Sigmoid colon (tissue), 7 donors: ENCODE measurements at places on chromosomes 2 and 18. TPM values are rescaled to one million over a fixed set of nuclear protein-coding genes. Genes with fewer than 3 reads are reported as not detected.

Gene ACADL
- 0.81 TPM for total RNA-seq

Gene KCNG3
- total RNA-seq = 1.8 TPM

DNA sequence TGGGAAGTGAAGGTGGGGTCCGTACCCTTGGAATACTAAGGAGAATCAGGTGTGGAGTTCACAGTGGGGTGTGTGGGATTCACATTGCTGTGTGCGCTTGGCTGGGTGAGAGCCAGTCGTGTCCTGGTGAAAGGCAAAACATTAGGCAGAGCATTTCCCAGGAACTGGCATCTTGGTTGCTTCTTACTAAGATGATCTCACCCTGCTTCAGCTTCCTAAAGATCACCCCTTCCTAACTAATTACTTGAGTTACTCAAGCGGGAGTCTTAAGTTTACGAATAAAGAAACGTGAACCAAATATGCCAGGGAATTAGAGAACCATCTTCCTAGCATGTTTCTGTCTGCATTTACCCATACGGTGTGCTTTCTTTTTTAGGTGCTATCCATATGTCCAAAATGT is 122.9 kb downstream of the NCK2 start:
- no peaks in the 10 kb centered on the region for H3K4me1 ChIP-seq
- no peaks in the 10 kb centered on the region for H3K27me3 ChIP-seq
- no peaks in the 10 kb centered on the region for H3K36me3 ChIP-seq
- no peak for DNase-seq

- H3K27me3 ChIP-seq = no peaks in the 10 kb centered on the region
- no peak overlapping the region for H3K27ac ChIP-seq
- H3K4me1 ChIP-seq = no peaks in the 10 kb centered on the region
- no peak overlapping the region for H3K4me3 ChIP-seq
- no peaks in the 10 kb centered on the region for H3K36me3 ChIP-seq
These were observed 76.2 kb upstream of the MYO3B start for GRCh38 chr2:170101789-170102188.

DNA sequence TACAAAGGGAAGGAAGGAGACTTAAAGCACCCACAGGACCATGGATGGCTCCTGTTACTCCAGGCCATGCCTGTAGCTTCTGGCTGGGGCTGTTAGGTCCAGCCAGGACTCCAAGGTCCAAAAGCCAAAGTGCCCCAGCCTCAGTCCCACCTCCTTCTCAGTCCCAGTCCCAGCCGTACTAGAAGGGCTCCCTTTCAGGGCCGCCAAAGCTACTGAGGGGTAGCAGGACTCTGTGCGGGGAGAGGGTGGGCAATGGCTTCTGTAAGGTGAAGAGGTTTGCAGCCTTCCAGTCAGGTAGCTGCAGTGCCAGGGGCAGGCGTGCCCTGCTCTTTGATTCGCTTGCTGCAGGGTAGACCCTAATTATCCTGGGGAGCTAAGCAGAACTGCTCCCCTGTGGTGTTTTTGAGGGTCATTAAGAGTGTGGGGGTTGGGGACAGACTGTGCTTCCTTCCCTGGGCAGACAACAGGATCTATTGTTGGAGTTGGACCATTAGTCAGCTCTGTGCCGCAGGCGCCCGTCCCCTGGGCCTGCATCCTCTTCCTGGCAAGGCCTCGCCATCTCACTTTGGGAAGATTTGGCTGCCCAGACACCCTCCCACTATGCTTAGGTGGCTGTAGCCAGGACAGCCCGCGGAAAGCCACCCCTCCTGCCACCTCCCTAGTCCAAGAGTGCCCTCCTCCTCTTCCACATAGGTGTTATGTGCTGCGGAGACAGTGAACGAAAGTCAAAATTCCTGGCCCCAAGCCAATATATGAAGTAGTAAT is 118.8 kb downstream of the ZBTB7C start:
- H3K27me3 ChIP-seq = no peaks in the 10 kb centered on the region
- no peak overlapping the region for H3K27ac ChIP-seq
- H3K36me3 ChIP-seq = no peaks in the 10 kb centered on the region
- H3K4me3 ChIP-seq = no peak overlapping the region
- DNase-seq = no peak
- no peaks in the 10 kb centered on the region for H3K4me1 ChIP-seq

DNA sequence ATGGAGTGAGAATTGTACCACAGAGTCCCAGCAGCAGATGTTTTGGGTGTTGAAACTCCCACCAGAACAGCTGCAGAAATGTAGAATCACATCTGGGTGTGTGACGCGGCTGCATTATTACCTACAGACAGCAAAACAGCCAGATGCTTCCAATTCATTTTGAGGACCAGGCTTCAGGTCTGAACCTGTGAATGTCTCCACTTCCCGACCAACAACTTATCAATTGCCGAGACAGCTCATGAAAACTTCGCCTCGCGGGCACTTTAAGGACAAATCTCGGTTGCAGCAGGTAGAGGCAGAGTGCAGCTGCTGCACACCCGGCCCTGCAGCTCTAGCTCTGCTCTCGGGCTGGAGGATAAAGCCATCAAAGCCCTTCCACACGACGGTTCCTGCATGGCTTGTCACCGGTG is 202.0 kb downstream of the HRH4 start:
- H3K27me3 ChIP-seq = no peaks in the 10 kb centered on the region
- H3K4me1 ChIP-seq = no peaks in the 10 kb centered on the region
- no peaks in the 10 kb centered on the region for H3K36me3 ChIP-seq
- no peak overlapping the region for H3K27ac ChIP-seq
- H3K4me3 ChIP-seq = no peak overlapping the region

DNA sequence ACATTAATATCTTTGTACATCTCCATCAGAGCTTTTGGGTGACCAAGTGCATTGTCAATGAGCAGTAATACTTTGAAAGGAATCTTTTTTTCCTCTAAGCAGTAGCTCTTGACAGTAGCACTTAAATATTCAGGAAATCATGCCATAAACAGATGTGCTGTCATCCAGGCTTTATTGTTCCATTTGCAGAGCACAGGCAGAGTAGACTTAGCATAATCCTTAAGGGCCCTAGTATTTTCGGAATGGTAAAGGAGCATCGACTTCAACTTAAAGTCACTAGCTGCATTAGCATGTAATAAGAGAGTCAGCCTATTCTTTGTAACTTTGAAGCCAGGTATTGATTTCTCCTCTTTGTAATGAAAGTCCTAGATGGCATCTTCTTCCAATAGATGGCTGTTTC is 121.8 kb upstream of the CWC22 start:
- H3K27me3 ChIP-seq = no peaks in the 10 kb centered on the region
- no peaks in the 10 kb centered on the region for H3K36me3 ChIP-seq
- H3K4me1 ChIP-seq = peaks cover 9% of the 10 kb centered on the region
